ENCODE measurements at places on chromosomes 3 and 15. TPM values are rescaled to one million over a fixed set of nuclear protein-coding genes. Genes with fewer than 3 reads are reported as not detected.

The FRG2C gene
- not detected for total RNA-seq

DNA sequence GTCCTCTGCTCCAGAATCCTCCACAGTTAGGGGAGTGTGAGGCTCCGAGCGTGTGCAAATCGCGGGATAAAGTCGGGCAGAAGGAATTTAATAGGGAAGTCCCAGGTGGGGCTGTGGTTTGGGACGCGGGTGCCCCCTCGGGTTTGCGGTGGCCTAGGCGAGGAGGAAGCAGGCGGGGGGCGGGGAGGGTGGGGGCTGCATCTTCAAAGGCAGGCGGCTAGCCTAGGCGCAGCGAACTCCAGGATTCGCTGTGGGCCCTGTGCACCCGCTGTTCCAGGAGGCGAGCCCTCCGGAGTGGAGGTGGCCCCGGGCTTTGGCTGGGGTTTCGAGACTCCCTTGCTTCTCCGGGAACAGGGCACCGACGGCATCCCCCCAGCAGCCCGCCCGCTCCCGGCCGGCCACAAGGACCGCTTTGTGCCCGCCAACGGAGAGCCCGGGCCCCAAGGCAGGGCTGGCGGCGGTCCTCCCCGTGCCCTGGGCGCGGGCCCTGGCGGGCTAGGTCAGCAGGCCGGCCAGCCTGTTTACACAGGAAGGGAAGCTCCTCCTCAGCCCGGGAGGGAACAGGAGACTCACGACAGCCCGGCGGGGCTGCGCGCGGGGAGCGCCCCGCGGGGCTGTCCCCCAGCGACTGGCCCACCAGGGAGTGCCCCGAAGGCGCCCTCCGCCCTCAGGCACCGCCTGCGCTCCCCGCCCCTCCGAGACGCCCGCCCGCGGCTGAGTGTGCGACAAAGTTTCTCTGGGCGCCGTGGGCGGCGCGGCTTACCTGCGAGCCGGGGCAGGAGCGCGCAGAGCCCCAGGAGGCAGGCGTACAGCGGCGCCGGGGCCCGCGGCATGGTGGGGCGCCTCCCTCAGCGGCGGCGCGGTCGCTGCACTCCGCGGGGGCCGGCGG is 753 bp downstream of the ITGB5 start:
- DNase-seq: peak; percentile 58

- no peak for DNase-seq
Observed at GRCh38 chr3:67016522-67017080, 18.5 kb downstream of the KBTBD8 start.

GRCh38 chr3:31356941-31357340 is 175.8 kb upstream of the STT3B start:
- DNase-seq: peak; percentile 50

DNA sequence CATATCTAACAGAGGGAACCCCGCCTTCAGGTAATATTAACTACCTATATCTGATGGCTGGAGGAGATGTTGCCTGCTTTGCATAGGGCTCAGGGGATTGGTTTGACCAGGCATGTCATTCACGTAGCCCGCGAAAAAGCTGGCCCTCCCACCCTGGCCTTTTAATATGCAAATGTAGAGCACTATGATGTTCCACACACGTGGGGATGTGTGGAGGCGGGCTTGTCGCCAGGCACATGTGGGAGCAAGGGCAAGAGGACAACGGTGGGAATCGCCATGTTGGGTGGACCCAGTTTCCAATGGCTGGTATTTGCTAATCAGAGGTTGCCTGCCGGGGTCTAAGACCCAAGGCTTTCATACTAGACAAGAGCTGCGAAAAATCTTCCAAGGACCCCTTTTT is 469.8 kb downstream of the ZPLD1 start:
- no peak for DNase-seq

Measured in MG63 (cell line).